Fibroblast of skin of left biceps (primary cell): ENCODE measurements at places on chromosomes 7 and 10.

DNA sequence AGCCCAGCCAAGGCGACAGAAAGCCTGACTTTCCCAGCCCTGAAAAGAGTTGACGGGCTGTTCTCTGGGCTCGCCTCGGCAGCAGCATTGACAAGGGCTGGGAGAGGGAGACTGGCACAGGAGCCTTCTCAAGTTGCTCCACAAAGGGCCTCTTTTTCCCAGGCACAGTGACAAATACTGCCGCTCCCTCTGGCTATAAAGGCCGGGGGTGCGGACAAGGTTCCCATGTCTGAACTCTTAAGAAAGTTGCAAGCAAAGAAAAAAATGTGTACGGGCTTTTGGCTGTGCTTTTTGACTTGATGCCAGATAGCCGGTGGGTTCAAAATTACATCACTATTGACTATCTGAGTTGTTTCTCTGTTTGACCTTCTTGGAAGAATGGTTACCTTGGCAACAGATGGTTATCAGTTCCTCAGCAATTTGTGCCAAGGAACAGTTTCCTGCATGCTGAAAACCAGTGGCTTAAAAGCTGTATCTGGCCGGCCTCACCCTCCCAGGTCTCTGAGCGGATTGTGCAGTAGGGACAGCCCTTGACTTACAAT, 115.9 kb upstream of the EEPD1 start:
- no peak for DNase-seq

DNA sequence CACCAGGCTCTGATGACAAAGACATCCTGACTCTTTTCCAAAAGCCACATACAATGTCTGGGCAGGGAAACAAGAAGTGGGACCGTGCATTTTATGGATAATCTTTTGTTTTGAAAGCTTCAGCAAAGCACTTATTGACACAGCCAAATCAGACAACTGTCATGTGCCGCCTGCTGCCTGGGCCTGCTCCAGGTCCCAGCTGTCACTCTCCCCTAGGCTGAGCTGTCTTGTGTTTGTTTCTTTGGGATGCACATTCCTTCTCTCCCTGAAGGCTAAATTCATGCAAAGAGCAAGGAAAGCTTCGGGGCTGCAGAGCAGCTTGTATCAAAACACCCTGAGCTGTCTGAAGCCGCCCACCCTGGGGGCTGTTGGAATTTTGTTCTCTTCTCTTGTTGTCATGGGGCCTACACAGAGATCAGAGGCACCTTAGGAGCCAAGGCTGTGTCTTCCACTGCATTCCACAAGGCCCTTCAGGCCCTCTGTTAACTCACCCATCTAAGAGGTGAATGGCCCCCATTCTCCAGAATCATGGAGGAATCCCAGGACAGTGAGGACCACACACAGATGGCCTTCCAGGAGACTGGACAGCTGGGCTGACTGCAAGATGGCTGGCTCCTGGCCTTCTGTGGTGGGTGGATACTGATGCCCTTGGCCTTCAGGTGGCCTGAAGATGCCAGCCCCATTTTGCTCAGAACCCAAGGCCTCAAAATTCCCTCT, 17.8 kb upstream of the SLC18A2 start:
- DNase-seq = no peak

DNA sequence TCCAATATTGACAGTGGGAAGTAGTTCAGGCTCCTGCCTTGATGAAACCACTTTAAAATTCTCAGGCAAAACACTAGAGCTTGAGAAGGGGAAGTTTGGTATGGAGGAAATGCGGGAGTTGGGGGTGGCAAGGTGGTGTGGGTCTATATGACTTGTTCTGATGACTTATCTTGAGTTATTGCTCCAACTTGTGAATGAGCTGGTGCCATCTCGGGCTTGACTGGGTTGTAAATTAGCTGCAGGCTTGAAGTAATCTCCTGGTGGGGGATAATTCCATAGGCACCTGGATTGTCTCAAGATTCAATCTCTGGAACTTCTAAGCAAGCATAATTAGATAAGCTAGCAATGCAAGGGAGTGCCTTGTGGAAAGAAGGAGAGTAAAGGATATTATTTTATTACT, 29.0 kb downstream of the MRPL32 start:
- no peak for DNase-seq

DNA sequence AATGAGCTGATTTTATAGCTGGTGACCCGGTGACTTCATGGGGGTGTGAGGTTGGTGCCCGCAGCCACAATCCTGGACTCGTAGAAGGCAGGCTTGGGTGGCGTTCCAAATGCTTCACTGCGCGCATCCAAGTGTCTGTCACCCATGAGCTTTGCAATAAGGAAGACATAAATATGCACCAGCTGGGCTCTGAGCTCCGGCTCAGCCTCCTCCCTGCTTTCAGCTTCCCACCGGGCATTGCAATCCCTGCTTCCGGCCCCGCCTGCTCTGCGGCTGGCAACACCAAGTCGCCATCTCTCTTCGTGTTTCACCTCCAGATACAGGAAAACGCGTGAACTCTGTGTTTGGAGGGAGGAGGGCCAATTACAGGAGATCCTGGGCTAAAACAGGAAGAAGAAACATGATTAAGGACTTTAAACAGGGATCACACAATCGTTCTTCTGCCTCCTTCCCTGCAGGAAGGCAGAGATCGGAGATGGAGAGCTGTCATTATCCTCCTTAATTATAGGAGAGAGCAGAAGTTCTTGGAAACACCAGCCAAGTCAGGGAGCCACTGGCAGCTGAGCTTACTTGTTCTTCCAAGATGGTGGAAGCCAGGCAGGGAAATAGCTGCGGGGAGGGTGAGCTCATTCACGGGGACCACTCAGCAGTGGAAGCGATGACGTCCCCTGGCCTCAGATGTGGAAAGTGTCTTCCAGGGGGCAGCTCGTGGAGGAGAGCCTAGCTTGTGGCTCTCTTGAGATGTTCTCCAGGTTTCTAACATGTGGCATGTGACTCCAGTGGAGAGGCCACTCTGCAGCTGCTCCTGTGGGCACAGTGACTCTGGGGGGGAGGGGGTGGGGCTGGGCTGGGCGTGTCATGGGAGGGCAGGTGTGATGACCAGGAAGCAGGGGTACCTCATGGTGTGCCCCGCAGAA, 134.9 kb downstream of the CAMK1D start:
- DNase-seq = no peak

GRCh38 chr10:118163217-118163616, 116.5 kb upstream of the RAB11FIP2 start:
- DNase-seq = no peak

DNA sequence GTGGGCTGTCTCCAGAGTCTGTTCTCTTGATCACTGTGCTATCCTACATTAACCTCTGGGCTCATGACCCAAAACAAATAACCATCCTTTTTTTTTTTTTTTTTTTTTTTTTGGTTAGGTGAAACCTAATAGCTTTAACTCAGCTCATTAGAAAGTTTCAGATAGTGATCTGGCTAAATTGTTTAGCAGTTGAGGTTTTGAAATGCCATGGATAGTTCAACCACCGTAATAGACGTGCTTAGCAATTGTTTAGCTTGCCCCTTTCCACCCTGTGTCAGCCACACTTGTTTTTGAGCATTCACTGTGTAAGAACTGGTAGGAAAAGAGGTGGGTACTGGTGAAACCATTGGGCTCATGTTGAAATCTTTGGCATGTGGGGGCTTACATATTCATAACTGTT, 3.8 kb downstream of the PLCE1 start:
- DNase-seq = no peak

DNA sequence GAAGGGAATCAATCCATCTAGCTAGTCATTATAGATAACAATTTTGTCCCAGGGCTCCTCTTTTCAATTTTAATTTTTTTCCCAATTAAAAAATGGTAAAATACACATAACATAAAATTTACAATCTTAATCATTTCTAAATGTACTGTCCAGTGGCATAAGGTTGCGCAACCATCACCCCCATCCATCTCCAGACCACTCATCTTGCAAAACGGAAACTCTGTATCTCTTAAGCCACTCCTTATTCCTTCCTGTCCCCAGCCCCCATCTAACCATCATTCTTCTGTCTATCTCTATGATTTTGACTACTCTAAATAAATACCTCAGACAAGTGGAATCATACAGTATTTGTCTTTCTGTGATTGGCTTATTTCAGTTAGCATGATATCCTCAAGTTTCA, 46.1 kb upstream of the RAB18 start:
- no peak for DNase-seq

GRCh38 chr10:62632071-62632809, 172.3 kb upstream of the ADO start:
- no peak for DNase-seq

- DNase-seq = no peak
Observed at GRCh38 chr7:22894546-22894945, 71.9 kb upstream of the TOMM7 start.

- no peak for DNase-seq
Observed at GRCh38 chr10:76211691-76212090, 780.3 kb downstream of the LRMDA start.

- DNase-seq = no peak
Observed at GRCh38 chr7:11819271-11819670, 12.7 kb downstream of the THSD7A start.

GRCh38 chr10:86580521-86580891, 58.9 kb upstream of the WAPL start:
- no peak for DNase-seq

GRCh38 chr10:129961157-129961701, 2.8 kb downstream of the EBF3 start:
- no peak for DNase-seq

GRCh38 chr7:90869335-90869734, 273.2 kb downstream of the CDK14 start:
- no peak for DNase-seq

DNA sequence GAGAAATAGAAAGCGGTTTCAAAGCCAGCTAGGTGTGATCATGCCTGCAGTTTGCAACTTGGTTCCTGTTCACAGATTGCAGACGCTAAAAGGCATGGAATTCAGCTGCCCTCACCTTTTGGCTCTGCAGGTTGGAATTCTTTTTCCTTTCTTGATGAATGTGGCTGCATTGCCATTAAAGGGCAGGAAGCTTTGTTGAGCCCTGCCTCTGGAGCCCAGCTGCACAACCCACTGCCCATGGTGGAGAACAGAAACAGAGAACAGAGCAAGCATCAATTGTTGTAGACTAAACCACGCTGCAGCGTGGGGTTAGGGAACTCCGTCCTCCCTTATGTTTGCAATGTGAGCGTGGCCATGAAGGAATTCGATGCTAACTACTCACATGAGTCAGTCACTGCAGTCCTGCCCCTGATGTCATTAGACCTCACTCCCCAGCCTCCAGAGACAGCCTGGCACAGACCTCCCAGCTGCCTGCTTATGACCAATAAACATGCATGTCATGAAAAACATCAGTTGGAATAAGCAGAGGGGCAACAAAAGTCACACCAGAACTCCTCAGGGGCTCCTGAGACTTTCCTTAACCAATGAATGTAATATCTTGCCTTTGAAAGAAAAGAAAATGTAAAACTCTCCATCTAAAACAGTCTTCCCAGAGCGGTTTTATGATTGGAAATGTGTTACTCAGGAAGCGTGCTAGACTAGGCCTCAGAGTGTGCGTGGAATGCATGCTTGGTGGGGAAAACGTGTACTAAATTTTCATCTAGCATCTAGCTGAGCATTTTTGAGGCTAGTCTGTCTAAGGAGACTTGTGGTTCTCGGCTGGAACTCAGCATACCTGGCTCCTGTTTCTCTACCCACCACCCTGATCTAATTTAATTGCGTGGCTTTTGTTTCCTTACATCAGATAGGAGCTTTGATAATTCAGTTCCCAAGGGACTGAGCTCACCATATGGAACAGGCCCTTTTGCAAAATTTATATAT, 232.2 kb downstream of the KIAA1217 start:
- peak; percentile 77 for DNase-seq

DNA sequence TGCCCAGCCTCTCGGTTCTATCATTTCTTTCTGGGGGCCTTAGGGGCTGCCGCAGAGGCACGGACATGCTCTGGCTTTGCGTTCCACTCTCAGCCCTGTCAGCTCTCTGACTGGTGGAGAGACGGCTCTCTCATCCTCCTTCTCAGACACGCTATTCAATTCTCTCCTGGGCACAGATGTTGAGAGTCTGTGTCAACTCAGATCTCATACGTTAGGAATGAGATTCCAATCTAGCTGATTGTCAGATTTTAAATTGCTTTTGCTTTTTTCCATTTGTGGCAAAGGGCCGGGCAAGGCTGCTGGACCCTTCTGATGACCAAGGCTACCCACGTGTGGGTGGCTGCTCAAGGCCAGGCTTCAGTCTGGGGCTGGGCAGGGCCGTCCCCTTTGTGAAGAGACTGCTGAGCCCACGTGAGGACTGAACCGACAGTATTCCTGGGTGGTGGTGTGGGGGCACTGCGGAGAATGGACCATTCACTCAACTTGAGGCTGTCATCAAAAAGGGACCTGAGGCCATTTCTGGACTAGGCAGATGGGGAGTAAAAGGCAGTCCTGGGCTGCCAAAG, 71.5 kb downstream of the CLEC2L start:
- no peak for DNase-seq

- DNase-seq = no peak
Observed at GRCh38 chr7:23687011-23687410, 7.0 kb downstream of the FAM221A start.

- DNase-seq = no peak
Observed at GRCh38 chr7:25460433-25460832, 232.1 kb upstream of the NPVF start.

GRCh38 chr10:117165538-117166417, 27.7 kb upstream of the VAX1 start:
- peak; percentile 2 for DNase-seq

DNA sequence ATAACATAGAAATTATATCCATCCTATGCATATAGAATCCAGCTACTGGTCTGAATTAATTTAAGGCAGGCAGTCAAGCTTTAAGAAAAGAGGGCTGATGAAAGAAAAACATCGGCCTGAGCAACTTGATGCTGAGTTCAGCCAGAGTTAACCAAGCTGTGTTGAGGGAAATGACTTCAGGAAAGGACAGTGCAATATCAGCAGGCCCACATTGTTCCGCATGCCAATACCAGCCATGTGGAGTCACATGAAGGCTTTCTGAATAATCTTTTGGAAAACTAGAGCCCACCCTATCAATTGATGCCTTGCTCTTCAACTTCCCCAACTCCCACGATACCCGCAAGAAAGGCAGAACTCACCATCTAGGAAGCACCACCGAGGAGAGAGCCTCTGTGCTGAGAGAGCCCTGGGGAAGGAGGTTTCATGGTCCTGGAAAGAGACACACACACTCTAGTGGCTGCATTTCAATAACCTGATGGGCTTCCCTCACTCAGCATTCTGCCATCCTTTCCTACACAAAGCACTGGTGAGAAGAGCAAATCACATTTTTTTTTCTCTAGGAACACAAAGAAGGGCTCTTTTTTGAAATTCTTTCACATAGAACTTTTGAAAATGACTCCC, 125.8 kb upstream of the PTN start:
- DNase-seq = no peak

DNA sequence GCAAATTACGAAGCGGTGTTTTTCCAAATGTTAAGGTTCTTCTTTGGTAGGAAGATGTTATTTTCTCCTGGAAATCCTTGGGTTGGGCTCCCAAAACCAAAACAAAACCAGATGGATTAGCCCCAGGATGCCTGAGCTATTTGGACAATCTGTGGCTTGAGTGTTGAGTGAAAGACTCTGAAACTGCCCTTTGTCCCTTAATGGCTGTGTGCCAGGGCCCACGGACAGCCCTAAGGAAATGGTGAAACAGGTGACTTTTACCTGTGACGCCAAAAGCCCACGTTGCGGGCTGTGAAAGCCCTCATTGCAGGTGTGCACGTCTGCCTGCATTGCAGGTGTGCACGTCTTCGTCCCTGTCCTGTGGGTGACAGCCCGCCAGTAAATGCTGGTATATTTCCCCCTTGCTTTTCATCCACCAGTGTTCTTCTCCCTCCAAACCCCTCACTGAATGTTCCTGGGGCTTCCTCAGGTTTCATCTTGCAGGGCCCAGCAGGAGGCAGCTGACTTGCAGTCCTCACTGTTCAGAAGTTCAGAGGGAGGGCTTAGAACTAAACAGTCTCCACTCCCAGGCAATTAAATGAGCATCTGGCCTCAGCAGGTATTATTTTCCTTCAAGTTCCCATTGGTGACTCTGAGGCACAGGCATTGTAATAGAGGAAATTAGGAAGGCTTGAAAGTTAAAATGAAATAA, 10.7 kb downstream of the PFKP start:
- no peak for DNase-seq
